ENCODE measurements at places on chromosomes 3 and 15.

GRCh38 chr15:91345736-91346135, 245.7 kb downstream of the SV2B start:
- no peak for DNase-seq

- no peak for DNase-seq
Measured at GRCh38 chr3:140595295-140595694, 82.6 kb upstream of the TRIM42 start.

GRCh38 chr3:107897471-107898061, 193.3 kb downstream of the CD47 start:
- DNase-seq, result no peak

- DNase-seq, result no peak
Measured at GRCh38 chr3:41629986-41630385, 331.9 kb downstream of the ULK4 start.

GRCh38 chr3:30513374-30514152, 92.8 kb upstream of the TGFBR2 start:
- no peak for DNase-seq

GRCh38 chr15:48928877-48929538, 34.7 kb downstream of the SHC4 start:
- DNase-seq, result no peak

DNA sequence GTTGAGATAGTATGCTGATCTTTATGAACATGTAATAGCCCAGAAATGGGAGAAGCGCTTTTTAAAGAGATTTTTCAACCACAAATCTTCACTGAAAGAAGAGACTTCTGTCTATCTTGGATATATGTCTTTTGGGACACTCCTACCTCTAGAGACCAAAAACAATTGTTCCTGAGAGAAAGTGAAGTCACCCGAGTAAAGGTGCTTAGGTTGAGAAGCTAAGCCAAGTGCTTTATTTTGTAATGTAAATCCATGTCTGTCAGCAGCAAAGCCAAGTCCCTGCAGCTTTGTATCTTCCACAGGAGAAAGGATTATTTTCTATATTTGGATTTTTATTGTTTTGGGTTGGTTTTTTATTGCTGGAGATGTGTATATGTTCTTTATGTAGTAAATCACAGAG, 32.1 kb upstream of the B3GALNT1 start:
- DNase-seq, result no peak

Measured in esophagus squamous epithelium (tissue), 5 donors.